Lower lobe of right lung (tissue), 2 donors: ENCODE measurements at places on chromosomes 11 and 22. TPM values are rescaled to one million over a fixed set of nuclear protein-coding genes. Genes with fewer than 3 reads are reported as not detected.

CST6 gene
- 11.0 TPM for total RNA-seq

LRRC10B gene
- 6.4 TPM for total RNA-seq

CLDN5 gene
- 213 TPM for total RNA-seq

STIM1 gene
- total RNA-seq: 59.5 TPM

C11orf65 gene
- total RNA-seq: 1.3 TPM

DAGLA gene
- 7.1 TPM for total RNA-seq

KRTAP5-2 gene
- not detected for total RNA-seq

DEPDC7 gene
- 0.71 TPM for total RNA-seq

DNA sequence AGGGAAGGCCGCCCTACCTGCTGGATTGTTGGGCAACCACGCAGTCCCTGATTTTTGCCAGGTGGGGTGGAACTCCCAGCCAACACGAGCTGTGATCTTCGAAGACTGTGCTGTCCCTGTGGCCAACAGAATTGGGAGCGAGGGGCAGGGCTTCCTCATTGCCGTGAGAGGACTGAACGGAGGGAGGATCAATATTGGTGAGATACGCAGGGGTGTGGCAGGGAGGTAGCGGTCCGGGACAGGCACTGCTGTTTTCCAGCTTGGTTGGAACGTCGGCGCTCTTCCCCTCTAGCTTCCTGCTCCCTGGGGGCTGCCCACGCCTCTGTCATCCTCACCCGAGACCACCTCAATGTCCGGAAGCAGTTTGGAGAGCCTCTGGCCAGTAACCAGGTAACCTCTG lies 7.6 kb downstream of the ACAD8 start:
- no peak overlapping the region for H3K4me3 ChIP-seq
- H3K36me3 ChIP-seq: peaks cover 84% of the 10 kb centered on the region
- H3K27ac ChIP-seq: no peak overlapping the region
- peaks cover 8% of the 10 kb centered on the region for H3K4me1 ChIP-seq
- no peak for DNase-seq

GRCh38 chr22:40050258-40050657 lies 55.5 kb downstream of the FAM83F start:
- H3K4me1 ChIP-seq: peaks cover 44% of the 10 kb centered on the region
- H3K27me3 ChIP-seq: no peaks in the 10 kb centered on the region
- H3K4me3 ChIP-seq: no peak overlapping the region
- no peaks in the 10 kb centered on the region for H3K36me3 ChIP-seq

DNA sequence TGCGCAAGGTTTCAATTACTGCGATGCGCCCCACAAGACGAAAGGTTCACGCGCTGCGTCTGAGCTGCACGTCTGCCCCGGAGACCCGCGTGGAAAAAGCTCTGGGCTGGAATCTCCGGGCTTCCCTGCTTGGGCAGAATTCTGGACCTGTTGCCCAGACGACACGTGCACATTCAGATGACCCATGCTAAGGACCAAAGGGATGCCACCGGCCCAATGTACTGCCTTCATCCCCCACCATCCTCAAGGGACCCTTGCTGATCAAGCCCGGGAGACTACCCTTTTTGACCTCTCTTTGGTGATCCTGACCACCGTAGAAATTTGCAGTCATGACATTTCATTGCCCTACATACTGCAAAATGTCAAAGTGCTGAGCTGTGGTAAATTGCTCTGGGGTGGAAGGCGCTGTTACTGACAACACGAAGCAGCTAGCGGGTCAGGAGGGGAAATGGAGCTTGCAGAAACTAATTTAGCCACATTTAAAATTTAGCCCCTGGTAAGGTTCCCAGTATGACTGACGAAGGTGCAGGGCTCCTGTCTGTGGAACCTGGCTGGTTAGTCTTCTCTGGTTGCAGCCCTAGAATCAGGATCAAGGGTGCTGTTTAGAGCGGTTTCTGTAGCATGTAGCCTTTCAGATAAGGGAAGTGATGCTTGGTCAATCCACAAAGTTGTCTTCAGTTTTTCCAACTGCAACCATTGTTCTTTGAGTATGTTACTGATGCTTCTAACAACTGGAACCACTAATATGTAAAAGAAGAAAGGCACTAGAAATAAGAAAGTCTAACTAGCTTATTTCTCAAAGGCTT lies 81.9 kb downstream of the PRR5L start:
- H3K4me1 ChIP-seq: peaks cover 32% of the 10 kb centered on the region
- no peak for DNase-seq
- peaks cover 13% of the 10 kb centered on the region for H3K36me3 ChIP-seq
- H3K4me3 ChIP-seq: peak overlapping the region; percentile 77
- peak overlapping the region; percentile 66 for H3K27ac ChIP-seq

GRCh38 chr11:72951888-72952287 lies 137.7 kb downstream of the ATG16L2 start:
- H3K27me3 ChIP-seq: no peaks in the 10 kb centered on the region
- peaks cover 26% of the 10 kb centered on the region for H3K4me1 ChIP-seq
- H3K36me3 ChIP-seq: no peaks in the 10 kb centered on the region
- no peak overlapping the region for H3K4me3 ChIP-seq
- no peak for DNase-seq

- no peaks in the 10 kb centered on the region for H3K27me3 ChIP-seq
- no peaks in the 10 kb centered on the region for H3K4me1 ChIP-seq
- H3K36me3 ChIP-seq: no peaks in the 10 kb centered on the region
- DNase-seq: no peak
- H3K27ac ChIP-seq: no peak overlapping the region
Observed at GRCh38 chr11:14914536-14914935, 22.5 kb upstream of the CYP2R1 start.

DNA sequence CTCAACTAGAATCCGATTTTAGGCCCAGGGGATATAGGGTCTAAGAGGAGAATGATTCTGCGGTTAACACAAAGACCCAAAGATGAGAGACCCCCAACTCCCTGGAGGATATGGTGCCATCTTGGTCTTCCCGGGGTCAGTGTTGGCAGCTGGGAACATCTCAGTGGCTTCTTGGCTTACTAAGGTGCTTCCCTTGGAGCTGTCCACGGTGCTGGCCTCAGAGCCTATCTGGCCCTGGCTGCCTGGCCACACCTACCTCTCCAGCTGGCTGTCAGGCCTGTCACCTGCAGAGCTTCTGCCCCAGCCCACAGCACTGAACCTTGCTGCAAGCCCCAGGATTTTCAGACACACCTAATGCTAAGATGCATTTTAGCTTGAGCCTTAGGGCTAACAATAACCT lies 70.7 kb upstream of the THY1 start:
- H3K4me3 ChIP-seq: no peak overlapping the region
- H3K4me1 ChIP-seq: no peaks in the 10 kb centered on the region
- DNase-seq: no peak
- no peaks in the 10 kb centered on the region for H3K36me3 ChIP-seq
- no peak overlapping the region for H3K27ac ChIP-seq

DNA sequence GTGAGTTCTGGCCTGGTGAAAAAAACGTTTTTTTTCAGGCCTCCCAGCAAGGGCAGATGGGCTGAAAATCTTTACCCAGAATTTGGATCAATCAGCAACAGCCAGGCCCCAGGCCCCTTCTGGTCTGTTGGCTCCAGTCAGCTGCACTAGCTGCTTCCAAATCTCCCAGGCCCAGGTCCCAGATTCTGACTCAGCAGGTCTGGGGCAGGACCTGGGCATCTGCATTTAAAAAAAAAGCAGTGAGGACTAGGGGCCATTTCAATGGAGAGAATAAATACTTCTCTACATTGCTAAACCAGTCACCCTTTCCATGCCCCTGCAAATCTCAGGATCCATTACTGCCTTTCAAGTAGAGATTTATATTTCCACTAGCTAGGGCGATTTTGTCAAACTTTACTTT lies 4.3 kb downstream of the SLC15A3 start:
- peaks cover 45% of the 10 kb centered on the region for H3K4me1 ChIP-seq
- H3K27ac ChIP-seq: no peak overlapping the region
- peaks cover 46% of the 10 kb centered on the region for H3K36me3 ChIP-seq
- no peak overlapping the region for H3K4me3 ChIP-seq
- H3K27me3 ChIP-seq: no peaks in the 10 kb centered on the region

- no peaks in the 10 kb centered on the region for H3K27me3 ChIP-seq
- no peak for DNase-seq
- no peaks in the 10 kb centered on the region for H3K4me1 ChIP-seq
- no peaks in the 10 kb centered on the region for H3K36me3 ChIP-seq
- H3K27ac ChIP-seq: no peak overlapping the region
Observed at GRCh38 chr11:38937709-38938108, 2339.7 kb upstream of the RAG2 start.

DNA sequence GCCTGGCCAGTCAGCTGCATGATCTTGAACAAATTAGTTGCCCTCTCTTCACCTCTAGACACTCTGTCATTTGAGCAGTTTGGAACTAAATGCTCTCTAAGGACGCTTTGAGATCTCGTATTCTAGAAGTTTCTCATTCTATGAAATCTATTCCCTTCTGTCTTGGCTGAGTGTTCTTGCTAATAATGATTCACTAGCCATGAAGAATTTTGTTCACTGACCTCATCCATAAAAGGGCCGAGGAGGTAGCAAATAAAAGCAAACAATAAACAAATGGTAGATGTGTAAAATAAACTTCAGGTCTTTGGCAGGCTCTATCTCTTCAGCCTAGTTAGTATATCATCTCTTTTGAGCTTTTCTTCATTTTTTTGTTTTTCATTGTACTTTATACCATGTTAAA lies 76.6 kb downstream of the USP35 start:
- H3K4me1 ChIP-seq: peaks cover 36% of the 10 kb centered on the region
- H3K27ac ChIP-seq: no peak overlapping the region
- no peak for DNase-seq
- no peaks in the 10 kb centered on the region for H3K36me3 ChIP-seq

GRCh38 chr11:118124929-118125535 lies 27.6 kb downstream of the SCN4B start:
- H3K4me1 ChIP-seq: no peaks in the 10 kb centered on the region
- no peak overlapping the region for H3K27ac ChIP-seq
- DNase-seq: no peak
- no peak overlapping the region for H3K4me3 ChIP-seq
- no peaks in the 10 kb centered on the region for H3K36me3 ChIP-seq

DNA sequence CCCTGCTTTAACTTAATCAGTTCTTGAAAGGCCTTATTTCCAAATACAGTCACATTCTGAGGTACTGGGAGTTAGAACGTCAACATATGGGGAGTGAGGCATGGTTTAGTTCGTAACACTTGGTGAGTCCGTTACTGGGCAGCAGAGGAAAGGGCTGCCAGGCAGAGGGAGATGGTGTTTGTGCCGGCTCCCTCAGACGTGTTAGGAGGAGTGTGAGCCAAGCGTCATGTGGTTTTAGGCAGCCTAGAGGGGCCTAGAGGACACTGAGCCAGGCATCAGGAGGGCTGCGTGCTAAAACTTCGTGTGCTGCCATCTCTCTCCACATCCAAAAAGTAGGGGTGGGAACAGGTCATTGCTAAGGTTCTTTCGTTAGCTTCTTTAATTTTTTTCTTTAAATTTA lies 10.2 kb downstream of the BCR start:
- H3K27me3 ChIP-seq: no peaks in the 10 kb centered on the region
- no peak overlapping the region for H3K27ac ChIP-seq
- H3K36me3 ChIP-seq: no peaks in the 10 kb centered on the region
- DNase-seq: no peak
- H3K4me1 ChIP-seq: peaks cover 42% of the 10 kb centered on the region

GRCh38 chr11:42552786-42553185 lies 759.0 kb upstream of the API5 start:
- no peak for DNase-seq
- H3K4me1 ChIP-seq: no peaks in the 10 kb centered on the region
- no peaks in the 10 kb centered on the region for H3K27me3 ChIP-seq
- H3K4me3 ChIP-seq: no peak overlapping the region
- H3K27ac ChIP-seq: no peak overlapping the region

GRCh38 chr11:66142370-66143263 lies 72.5 kb downstream of the PACS1 start:
- no peak overlapping the region for H3K4me3 ChIP-seq
- H3K36me3 ChIP-seq: no peaks in the 10 kb centered on the region
- H3K4me1 ChIP-seq: no peaks in the 10 kb centered on the region
- DNase-seq: no peak
- H3K27me3 ChIP-seq: no peaks in the 10 kb centered on the region

DNA sequence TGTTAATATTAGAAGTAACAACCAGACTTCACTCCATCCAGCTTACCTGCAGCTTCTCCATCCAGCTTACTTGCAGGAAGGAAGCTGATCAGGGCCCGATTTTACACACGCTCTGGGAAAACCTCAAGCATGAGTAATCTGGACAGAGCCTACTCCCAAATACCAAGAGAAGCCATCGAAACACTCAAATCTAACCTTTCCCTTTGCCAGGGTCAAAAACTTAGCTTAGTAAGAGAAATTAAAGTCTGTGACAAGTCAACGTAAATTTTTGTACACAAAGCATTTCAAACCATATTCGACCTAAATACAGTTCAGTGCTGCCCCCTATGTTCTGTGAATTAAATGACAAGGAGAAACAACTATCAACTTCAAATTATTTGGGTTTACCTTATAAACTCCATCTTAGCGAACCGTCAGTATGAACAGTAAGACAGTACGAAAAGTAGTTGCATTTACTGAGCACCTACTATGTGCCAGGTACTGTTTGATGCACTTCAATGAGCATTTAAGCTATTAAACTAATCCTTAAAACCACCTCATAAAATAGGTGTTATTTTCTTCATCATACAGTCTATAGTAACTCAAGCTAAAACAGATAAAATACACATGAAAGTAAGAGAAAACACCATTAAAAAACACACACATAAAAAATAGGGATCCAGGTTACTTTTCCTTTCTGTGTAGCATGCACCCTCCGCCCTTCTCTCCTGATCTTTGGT lies 36.9 kb downstream of the ARFGAP3 start:
- H3K4me3 ChIP-seq: no peak overlapping the region
- peaks cover 15% of the 10 kb centered on the region for H3K4me1 ChIP-seq
- H3K27me3 ChIP-seq: no peaks in the 10 kb centered on the region
- peak overlapping the region; percentile 55 for H3K27ac ChIP-seq
- DNase-seq: no peak

GRCh38 chr11:93253111-93253510 lies 55.3 kb upstream of the SLC36A4 start:
- H3K27ac ChIP-seq: no peak overlapping the region
- no peaks in the 10 kb centered on the region for H3K27me3 ChIP-seq
- no peaks in the 10 kb centered on the region for H3K36me3 ChIP-seq
- no peak for DNase-seq
- no peak overlapping the region for H3K4me3 ChIP-seq

- H3K4me1 ChIP-seq: peaks cover 37% of the 10 kb centered on the region
- H3K4me3 ChIP-seq: no peak overlapping the region
- no peak overlapping the region for H3K27ac ChIP-seq
- DNase-seq: no peak
- H3K36me3 ChIP-seq: no peaks in the 10 kb centered on the region
Observed at GRCh38 chr11:63940786-63941185, 2.0 kb downstream of the NAA40 start.

DNA sequence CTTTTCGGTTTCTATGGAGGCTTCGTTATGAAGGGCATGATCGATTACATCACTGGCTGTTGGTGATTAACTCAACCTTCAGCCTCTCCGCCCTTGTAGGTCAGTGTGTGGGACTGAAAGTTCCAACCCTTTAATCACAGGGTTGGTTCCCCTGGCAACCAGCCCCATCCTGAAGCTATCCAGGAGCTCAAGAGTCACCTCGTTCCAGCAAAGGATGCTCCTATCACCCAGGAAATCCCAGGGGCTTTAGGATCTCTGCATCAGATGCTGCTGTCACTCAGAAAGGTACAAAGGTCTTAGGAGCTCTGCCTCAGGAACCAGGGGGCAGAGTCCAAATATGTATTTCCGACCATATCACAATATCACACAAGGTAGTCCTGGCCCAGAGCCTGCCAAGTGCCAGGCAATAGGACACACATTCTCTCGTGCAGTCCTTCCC lies 123.5 kb upstream of the PARVA start:
- peaks cover 46% of the 10 kb centered on the region for H3K36me3 ChIP-seq
- no peak overlapping the region for H3K27ac ChIP-seq
- no peak overlapping the region for H3K4me3 ChIP-seq

GRCh38 chr11:58562375-58562800 lies 13.3 kb downstream of the LPXN start:
- no peak for DNase-seq
- H3K27ac ChIP-seq: no peak overlapping the region
- no peaks in the 10 kb centered on the region for H3K4me1 ChIP-seq
- no peaks in the 10 kb centered on the region for H3K27me3 ChIP-seq
- H3K4me3 ChIP-seq: no peak overlapping the region
